ENCODE measurements at places on chromosomes 6 and 20.

DNA sequence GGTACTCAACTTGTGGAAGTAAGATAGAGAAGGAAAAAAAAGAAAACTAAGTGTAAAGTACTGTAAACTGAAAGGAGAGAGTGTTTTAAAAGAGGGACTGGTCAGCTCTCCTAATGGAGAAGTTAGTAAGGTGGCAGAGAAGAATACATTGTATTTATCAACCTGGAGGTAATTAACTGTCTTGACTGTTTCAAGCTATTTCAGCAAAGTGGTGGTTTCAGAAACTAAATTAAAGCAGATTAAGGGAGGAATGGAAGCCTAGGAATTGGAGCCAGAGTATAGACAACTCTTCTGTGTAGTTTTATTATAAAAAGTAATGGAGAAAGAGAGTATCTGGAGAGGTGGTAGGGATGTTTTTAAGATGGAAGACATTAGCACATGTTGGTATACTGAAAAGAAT lies 2.7 kb upstream of the PHF10 start:
- no peak for DNase-seq

DNA sequence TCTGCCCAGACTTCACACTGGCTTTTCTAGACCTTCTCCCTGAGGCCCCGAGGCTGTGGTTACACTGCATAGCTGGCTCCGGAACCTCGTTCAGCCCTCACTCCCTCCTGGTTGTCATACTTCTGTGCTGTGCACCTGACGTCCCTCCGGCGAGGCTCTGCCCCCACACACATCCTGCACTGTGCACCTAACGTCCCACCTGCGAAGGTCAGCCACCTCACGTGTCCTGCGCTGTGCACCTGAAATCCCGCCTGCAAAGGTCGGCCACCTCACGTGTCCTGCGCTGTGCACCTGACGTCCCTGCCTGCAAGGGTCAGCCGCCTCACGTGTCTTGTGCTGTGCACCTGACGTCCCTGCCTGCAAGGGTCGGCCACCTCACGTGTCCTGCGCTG lies 111.0 kb upstream of the FRMD1 start:
- DNase-seq: no peak

- no peak for DNase-seq
Observed at GRCh38 chr6:85372915-85373270, 77.0 kb upstream of the NT5E start.

- peak; percentile 40 for DNase-seq
Observed at GRCh38 chr6:105459864-105460263, 57.0 kb upstream of the PREP start.

DNA sequence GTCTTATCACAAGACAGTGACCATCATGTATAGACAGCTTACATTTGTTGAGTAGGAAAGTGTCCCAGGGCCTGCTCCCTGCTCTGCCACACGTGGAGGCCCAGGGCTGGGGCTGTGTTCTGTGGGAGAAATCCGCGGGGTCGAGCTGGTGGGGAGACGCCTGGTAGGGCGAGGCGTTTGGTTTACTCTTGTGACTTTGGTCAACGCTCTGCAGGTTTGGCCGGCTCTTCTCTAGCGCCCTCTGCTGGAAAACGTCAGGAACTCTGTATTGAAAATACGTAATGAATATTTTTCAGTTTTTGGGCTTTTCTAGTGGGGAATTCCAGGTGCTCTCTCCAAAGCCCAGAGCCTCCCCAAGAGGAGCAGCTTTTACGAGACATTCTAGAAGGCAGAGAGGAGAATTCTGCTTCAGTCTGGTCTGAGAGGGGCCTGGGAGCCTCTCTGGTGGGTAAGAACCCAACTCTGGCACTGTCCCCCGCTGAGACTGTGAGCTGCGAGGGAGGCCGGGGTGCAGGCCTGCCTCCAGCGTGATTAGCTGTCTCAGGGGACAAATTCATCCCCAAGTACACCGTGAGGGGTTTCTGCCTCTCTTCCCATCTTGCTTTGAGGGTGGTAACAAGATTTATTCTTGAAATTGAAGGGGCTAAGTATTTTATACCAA lies 112.6 kb upstream of the RALGAPA2 start:
- DNase-seq: peak; percentile 17

DNA sequence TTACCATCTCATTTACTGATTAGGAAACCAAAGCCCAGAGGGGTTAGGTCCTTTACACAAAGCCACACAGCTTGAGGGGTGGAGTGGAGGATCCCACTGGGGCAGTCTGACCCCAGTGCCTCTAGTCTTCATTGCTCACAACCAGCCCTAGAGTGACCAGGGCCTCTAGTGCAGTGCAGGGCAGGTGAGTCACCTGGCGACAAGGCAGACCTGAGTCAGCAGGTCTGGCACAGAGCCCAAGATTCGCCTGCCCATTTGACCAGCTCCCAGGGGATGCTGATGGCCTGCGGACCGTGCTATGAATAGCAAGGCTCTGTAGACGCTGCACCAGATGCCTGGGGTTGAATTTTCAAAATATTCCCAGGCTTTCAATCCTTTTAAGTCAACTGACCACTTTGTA lies 29.9 kb downstream of the CDH26 start:
- no peak for DNase-seq

GRCh38 chr6:85129881-85130280 lies 320.0 kb upstream of the NT5E start:
- DNase-seq: peak; percentile 71

- DNase-seq: peak; percentile 75
Observed at GRCh38 chr6:31070711-31071197, 41.6 kb downstream of the C6orf15 start.

DNA sequence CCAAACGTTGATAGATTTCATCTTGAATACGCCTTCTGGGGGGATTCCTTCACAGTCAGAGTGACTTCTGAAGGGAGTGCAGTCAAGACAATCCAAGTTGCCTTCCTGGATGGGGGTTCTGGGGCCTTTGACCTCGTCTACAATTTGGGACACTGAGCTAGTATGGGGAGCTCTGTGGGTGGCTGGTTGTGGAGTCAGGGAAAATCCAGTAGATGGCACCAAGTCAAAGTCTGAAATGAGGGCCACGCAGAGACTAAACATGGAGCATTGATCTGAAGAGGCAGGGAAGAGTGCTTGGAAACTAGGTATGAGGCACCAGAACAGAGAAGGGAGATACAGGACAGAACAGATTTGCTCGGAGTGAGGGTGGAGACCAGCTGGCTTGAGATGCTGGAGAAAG lies 43.6 kb upstream of the CCN6 start:
- no peak for DNase-seq

GRCh38 chr6:141977782-141978181 lies 154.9 kb upstream of the GJE1 start:
- DNase-seq: no peak

DNA sequence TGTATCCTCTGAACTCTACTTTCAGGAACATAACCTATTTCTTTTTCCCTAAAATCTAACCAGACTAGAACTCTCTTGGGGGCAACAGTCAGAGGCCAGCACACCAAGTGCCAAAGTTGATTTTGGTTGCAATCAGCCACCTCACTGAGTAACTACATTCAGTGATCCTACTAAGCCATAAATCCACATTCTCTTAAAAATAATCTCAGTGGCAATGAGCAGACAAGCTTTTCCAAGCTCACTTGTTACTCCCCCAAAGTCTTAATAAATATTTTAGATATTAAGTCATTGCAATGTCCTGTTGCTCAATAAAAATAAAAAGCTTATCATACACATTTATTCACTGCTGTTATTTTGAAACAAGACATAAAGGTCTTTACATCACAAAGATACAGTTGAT lies 9.8 kb downstream of the RGS17 start:
- no peak for DNase-seq

GRCh38 chr6:143700684-143701348 lies 23.1 kb downstream of the PHACTR2 start:
- DNase-seq: peak; percentile 82

GRCh38 chr6:163444077-163444476 lies 29.6 kb downstream of the QKI start:
- DNase-seq: no peak

DNA sequence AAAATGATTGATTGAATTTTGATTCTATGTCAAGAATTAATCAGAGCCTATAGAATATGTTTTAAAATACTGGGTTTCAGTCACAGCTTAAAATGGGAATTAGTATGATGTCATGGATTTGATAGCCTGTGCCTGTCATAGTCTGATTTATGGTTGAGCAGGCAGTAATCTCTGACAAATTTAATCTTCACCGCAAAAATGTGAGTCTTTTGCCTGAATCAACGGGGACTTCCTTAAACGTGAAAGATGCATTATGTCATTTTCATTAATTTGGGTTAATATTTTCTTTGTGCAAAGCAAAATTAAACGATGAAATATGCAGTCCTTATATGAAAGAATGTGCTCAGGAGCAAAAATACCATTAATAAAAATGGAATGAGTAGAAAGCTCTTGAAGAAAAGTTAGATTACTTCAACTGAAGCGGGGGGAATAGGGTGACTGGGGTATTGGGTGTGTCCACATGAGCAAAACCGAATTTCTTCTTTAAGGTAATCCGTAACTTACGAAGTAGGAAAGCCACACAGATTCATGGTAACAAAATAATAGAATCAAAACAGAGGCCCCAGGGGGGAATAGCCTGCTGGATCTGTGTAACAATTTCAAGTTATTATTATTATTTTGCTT lies 339.6 kb upstream of the NOX3 start:
- peak; percentile 8 for DNase-seq

GRCh38 chr6:5261545-5262109 lies 314 bp downstream of the FARS2 start:
- no peak for DNase-seq

- DNase-seq: peak; percentile 25
Observed at GRCh38 chr6:13406781-13407180, 78.4 kb upstream of the TBC1D7 start.

- no peak for DNase-seq
Observed at GRCh38 chr20:15205719-15206118, 868.3 kb upstream of the FLRT3 start.

GRCh38 chr6:101167638-101168037 lies 225.9 kb upstream of the GRIK2 start:
- DNase-seq: no peak

DNA sequence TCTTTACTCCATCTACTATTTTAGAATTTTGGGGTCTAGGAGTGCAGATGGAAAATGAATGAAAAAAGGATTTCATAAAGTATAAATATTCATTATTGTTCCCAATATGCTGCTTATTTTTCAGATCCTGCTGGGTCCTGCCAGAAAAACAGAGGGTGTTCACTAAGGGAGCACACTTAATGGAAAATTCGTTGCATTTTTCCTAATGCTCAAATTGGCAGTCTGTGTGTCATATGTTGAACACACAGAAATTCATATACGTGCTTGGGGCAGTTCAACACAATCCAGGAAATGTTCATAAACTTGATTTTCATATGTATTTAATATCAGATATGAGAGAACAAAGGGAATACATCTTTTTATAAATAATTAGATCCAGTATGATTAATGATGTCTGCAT lies 1019.4 kb downstream of the EPHA7 start:
- DNase-seq: no peak

GRCh38 chr20:58855506-58856389 lies 3.2 kb downstream of the GNAS start:
- no peak for DNase-seq

DNA sequence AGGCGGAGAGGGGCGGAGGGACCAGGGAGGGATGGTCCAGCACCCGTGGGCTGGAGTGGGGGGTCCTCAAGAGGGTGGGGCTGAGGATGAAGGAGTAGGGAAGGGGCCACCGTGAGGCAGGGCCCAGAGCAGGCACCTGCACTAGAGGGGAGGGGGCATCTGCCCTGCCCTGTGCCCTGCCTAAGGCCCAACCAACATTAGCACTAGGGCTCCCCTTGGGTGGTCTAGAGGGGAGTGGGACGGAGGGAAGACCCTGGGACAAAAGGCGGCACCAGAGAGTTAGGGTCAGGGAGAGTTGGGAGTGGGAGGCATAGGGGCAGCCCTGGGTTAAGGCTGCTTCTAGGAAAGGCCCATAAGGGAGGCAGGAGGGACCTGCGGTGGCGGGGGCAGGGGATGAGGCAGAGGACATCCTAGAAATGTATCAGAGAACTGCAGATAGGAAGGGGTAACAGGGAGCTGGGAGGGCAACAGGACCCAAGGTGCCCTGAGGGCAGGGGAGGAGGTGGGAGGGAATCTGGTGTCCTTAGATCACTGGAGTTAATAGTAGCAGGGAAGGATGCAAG lies 24.5 kb downstream of the HLA-F start:
- DNase-seq: no peak

- DNase-seq: no peak
Observed at GRCh38 chr20:1184638-1185315, at the start of gene TMEM74B. TSS of gene TMEM74B (minus strand) at chr20:1184981. CDS start at chr20:1183801, 1,180 bp downstream.

- DNase-seq: no peak
Observed at GRCh38 chr20:37468886-37469285, 52.2 kb upstream of the NNAT start.

- DNase-seq: peak; percentile 95
Observed at GRCh38 chr20:21981597-21982344, 276.3 kb downstream of the PAX1 start.

DNA sequence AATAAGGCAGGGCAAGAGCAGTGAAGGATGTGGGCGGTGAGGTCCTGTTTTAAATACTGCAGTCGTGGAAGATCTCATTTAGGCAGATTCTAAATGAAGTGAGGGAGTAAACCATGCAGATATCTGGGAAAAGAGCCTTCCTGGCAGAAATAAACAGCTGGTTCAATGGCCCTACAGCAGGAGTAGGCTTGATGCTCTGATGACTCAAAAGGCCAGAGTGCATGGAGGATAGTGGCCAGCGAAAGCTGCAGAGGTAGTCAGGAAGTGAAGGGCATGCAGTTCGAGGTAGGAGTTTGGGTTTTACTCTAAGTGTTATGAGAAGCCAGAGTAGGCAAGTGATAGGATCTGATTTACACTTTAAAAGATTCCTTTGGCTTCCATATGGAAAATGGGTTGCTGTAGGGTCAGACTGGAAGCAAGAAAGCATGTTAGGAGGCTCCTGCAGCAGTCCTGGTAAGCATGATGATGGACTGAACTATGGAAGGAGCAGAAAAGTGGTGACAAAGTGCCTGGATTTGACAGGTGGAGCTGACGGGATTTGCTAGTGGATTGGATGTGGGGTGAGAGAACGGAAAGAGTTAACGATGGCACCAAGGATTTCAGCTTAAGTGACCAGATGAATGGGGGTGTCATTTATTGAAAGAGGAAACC lies 150.0 kb downstream of the GJA10 start:
- no peak for DNase-seq

GRCh38 chr6:132279592-132280139 lies 121.6 kb downstream of the MOXD1 start:
- DNase-seq: peak; percentile 70

GRCh38 chr6:35725721-35726438 lies 11.0 kb upstream of the ARMC12 start:
- DNase-seq: no peak

DNA sequence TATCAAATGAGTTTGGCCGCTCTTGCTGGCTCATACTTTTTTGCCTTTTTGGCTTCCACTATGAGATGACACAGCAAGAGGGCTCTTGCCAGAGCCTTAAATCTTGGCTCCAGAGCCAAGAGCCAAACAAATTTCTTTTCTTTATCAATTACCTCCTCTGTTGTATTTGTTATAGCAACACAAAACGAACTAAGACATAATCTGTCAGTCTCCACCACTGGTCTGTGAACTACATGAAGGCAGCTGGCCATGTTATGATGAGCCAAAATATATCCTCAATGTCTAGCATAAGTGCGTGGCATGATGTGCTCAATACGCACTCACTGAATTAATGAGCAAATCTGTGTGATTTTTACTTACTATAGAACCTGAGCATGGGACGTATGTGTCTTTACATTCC lies 220.0 kb upstream of the ZNF217 start:
- no peak for DNase-seq

GRCh38 chr6:8143945-8144344 lies 41.6 kb upstream of the EEF1E1 start:
- no peak for DNase-seq
